ENCODE measurements at places on chromosomes 12 and 14.
A peak's percentile ranks its signal among the peaks of the same experiment; 100 is the strongest.

DNA sequence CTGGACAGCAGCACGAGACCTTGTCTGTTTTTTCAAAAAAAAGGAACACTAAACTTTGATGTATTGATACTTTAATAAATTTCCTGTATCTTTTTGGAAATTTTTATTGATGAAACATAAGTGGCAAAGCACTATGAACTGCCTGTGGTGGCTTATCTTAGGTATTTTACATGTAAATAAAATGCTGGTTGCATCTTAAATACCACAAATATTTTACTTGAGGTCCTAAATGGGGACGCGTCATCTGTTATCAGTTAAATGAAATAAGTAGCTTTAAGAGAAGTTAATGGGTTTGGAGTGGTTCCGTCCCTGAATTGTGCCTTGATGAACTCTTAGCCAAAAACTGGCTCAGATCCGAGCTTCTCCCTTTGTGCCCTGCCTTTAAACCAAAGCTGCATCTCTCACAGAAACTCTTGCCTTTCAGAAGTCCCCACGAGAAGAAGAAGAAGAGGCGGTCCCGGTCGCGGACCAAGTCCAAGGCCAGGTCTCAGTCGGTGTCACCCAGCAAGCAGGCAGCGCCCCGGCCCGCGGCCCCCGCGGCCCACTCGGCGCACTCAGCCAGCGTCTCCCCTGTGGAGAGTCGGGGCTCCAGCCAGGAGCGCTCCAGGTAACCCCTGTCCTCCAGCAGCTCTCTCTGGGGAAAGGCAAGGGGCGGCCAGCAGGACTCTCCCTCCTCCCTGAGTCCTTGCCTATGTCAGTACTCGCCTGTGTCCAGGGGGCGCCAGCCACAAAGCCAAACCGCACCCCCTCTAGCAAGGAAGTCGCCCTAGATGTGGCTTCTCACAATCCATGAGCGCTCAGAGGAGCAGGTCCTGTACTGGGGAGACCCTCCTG lies 31.2 kb upstream of the MMP17 start:
- no peak for DNase-seq

DNA sequence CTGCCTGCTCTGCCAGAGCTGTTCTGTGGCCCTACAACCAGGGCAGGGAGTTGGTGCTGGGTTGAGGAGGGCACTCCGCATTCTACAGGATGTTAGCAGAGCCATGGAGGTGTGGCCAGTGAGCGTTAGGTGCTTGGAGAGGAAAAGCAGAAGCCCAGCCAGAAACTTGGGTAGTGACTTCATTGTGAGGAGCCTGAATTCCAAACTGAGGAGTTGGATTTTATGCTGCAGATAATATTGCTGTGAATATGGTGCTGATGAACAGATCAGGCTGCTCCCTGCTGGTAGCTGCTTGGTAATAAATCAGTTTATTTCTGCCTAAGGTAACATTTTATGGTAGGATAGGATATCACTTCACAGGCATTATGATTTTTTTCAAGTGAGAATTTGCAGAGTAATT lies 7.1 kb upstream of the CCDC175 start:
- peak; percentile 3 for DNase-seq

GRCh38 chr14:104563742-104564615 lies 15.6 kb upstream of the C14orf180 start:
- peak; percentile 33 for DNase-seq

GRCh38 chr14:104794631-104794992 lies 936 bp downstream of the AKT1 start:
- DNase-seq, result peak; percentile 21

DNA sequence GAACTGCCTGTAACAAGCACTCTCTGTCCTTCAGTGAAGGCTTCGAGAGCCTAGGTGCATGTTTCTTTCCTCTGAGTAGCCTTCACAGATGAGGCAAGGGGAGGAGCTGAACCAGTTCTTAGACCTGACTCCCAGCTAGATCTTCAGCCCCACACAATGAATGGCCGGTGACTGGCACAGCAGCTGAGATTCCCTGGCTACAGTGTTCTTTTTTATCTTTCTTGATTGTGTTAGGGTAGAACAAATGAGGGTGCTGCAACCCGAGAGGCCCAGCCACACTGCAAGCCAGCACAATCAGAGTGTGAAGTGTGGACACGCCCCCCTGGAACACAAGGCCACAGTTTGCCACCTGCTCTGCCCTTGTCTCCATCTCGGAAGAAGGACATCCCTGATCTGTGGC lies 19.1 kb upstream of the COL2A1 start:
- no peak for DNase-seq

GRCh38 chr12:19223018-19223417 lies 93.5 kb downstream of the PLEKHA5 start:
- no peak for DNase-seq

DNA sequence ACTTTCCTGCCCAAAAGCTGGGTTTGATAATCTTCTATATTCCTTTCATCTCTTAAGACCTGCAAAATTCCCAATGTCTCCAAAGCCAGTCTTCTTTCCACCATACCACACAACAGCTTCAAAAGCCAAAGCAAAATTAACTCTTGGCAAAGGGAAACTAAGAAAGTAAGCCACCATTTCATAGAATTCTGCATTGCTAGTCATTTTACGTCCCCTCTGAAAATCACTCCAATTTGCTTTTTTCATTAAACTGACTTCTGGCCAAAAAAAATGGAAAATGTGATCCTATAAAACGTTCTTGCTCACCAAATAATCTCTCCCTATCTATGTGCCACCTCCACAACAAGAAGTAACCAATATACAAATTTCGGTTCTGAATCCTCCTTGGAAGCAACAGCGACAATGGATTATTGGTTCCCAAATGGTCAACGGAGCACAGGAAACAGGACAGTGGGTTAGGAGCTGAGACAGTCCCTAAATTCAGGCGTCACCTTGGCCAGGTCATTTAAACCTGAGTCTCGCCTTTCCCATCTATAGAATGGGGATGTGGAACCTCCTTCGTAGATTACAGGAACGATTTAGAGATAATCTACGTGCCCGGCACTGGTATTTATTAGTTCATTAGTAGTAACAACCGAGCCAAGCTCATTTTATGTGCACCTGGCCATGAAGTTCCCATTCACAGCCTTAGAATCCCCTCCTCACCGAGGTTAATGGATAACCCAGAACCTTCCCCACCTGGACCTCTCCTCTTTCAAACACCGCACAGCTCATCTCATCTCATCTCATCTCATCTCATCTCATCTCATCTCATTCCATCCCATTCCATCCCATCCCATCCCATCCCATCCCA lies 1.2 kb downstream of the NT5DC3 start:
- no peak for DNase-seq

DNA sequence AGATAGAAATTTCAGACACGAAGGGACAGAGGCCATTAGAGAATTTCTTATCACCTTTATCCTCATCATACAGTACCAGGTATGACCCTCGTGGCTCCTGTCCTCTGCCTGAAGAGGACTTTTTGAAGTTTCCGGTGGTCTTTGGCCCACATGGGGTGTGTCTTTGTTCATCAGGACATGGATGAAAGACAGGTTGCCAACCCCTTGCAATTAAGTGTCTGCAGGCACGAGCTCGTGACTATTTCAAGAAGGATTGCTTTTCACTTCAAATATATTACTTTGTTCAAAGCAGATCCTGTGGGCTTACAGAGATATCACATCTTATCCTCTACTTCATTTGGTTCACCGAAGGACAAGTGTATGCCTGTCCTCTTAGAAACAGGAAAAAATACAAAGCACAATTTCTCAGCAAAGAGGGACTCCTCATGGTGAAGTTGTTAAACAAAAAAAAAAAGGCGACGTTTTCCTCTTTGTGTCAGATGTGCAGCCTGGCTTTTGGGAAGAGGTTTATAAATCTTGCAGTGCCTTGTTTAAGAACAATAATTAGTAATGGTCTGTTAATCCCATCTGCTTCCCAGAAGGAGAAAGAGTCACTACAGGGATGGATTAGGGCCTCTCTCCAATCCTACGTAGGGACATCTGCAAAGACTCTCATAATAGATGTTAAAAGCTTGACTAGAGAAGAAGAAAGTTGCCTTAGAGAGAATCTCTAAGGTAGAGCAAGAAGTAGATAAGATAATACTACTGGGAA lies 13.5 kb upstream of the FAM234B start:
- DNase-seq, result no peak

DNA sequence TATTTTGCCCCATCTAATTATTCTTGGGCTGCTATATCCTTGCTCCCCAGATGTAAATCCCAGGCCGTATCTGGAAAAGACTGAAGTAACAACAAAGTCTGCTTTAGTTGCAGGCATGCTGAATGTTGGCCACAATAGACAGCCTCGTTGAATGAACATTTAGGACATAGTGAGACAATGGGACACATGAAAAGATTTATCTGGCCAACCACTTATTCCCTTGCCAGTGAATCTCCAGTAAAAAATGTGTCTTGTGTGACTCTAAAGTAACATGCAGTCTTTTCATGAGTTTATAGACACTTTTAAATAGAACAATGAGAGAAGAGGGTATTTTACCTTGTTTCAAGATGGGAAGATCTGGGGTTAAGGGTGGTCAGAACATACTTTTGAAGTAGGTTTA lies 60.2 kb upstream of the STXBP6 start:
- DNase-seq, result peak; percentile 65

- peak; percentile 38 for DNase-seq
Measured at GRCh38 chr14:30621354-30621939, 672 bp upstream of the SCFD1 start.

GRCh38 chr12:66739940-66740651 lies 61.2 kb upstream of the GRIP1 start:
- DNase-seq, result no peak

DNA sequence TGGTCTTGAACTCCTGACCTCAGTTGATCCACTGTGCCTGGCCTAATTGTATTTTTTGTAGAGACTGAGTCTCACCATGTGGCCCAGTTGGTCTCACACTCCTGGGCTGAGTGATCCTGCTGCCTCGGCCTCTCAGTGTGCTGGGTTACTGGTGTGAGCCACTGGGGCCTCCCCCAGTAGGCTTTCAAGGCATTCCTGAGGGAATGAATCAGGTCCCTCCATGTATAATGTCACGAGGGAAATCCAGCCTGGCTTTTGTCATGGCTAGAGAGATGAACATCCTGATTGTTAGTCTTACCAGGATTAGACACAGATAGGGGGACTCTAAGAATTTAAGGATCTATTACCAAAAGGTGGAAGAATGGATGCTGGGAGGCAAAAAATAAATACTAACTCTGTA lies 51.9 kb downstream of the CPSF2 start:
- peak; percentile 28 for DNase-seq

Data from AG10803 (cell line).